ENCODE measurements at places on chromosomes 5 and 9. TPM values are rescaled to one million over a fixed set of nuclear protein-coding genes. Genes with fewer than 3 reads are reported as not detected.

MCIDAS gene
- total RNA-seq: under 0.01 TPM

SPINK4 gene
- total RNA-seq: not detected

PKD2L2 gene
- total RNA-seq: not detected

CAAP1 gene
- 12.9 TPM for total RNA-seq

UBE2QL1 gene
- total RNA-seq: 0.09 TPM

SPOCK1 gene
- total RNA-seq: 423 TPM

DNAH5 gene
- total RNA-seq: 0.09 TPM

POU5F2 gene
- 0.85 TPM for total RNA-seq

CSF2 gene
- total RNA-seq: 0.36 TPM

SPINK6 gene
- total RNA-seq: not detected

ANKRD20A1 gene
- 1.7 TPM for total RNA-seq

ACSL6 gene
- total RNA-seq: 0.47 TPM

MGAT1 gene
- 67.2 TPM for total RNA-seq

MLLT3 gene
- total RNA-seq: 19.2 TPM

FBXO10 gene
- total RNA-seq: 10.1 TPM

HSPB3 gene
- total RNA-seq: not detected

TEX48 gene
- not detected for total RNA-seq

PALM2AKAP2 gene
- total RNA-seq: 0.09 TPM

MORN5 gene
- total RNA-seq: not detected

ADCY2 gene
- not detected for total RNA-seq

ARSI gene
- total RNA-seq: 0.09 TPM

LOX gene
- 22.4 TPM for total RNA-seq

RLN2 gene
- total RNA-seq: 0.28 TPM

SVEP1 gene
- 0.66 TPM for total RNA-seq

GCNT4 gene
- 0.56 TPM for total RNA-seq

TXNDC8 gene
- total RNA-seq: not detected

ADAMTS2 gene
- 41.0 TPM for total RNA-seq

LECT2 gene
- total RNA-seq: not detected

SOX30 gene
- total RNA-seq: not detected

DMGDH gene
- total RNA-seq: not detected

KCNMB1 gene
- total RNA-seq: 0.54 TPM

PCDHGA1 gene
- 0.36 TPM for total RNA-seq

TMEM252 gene
- total RNA-seq: not detected

CENPH gene
- total RNA-seq: 5.5 TPM

MARCOL gene
- total RNA-seq: not detected

WNT8A gene
- not detected for total RNA-seq

C9orf40 gene
- 3.1 TPM for total RNA-seq

IL9 gene
- total RNA-seq: not detected

CCNO gene
- 0.09 TPM for total RNA-seq

PHAX gene
- 51.5 TPM for total RNA-seq

IL13 gene
- not detected for total RNA-seq

SLC44A1 gene
- total RNA-seq: 50.3 TPM

NIPSNAP3A gene
- total RNA-seq: 28.5 TPM

ACTL7B gene
- total RNA-seq: 0.09 TPM

FOXE1 gene
- total RNA-seq: not detected

TENT4A gene
- 12.7 TPM for total RNA-seq

PCSK1 gene
- 2.2 TPM for total RNA-seq

TMEM174 gene
- total RNA-seq: not detected

MOB3B gene
- total RNA-seq: under 0.01 TPM

MYOZ3 gene
- total RNA-seq: 0.94 TPM

PCDHB10 gene
- total RNA-seq: 1.0 TPM

RNF180 gene
- 6.4 TPM for total RNA-seq

GABRB2 gene
- total RNA-seq: not detected

All from endothelial cell of coronary artery (primary cell).